WTC11 (cell line): ENCODE measurements at places on chromosomes 2 and 18. TPM values are rescaled to one million over a fixed set of nuclear protein-coding genes. Genes with fewer than 3 reads are reported as not detected.

The SLC8A1 gene
- total RNA-seq, result 1.4 to 2.6 TPM (median 1.7 TPM) in 3 replicates

The SLC23A3 gene
- total RNA-seq, result 0.41 to 0.59 TPM (median 0.55 TPM) in 3 replicates

The CRYBA2 gene
- total RNA-seq, result not detected in 3 replicates

The CEP76 gene
- total RNA-seq, result 13.8 to 16.9 TPM (median 14.2 TPM) in 3 replicates

- H3K36me3 ChIP-seq, result peaks cover 12% of the 10 kb centered on the region; the same call in 1 of the 2 replicates
- DNase-seq, result no peak
- no peak overlapping the region for H3K4me3 ChIP-seq
- no peaks in the 10 kb centered on the region for H3K27me3 ChIP-seq
These were observed 83.1 kb downstream of the FARSB start for GRCh38 chr2:222572751-222573174.
